ENCODE measurements at places on chromosomes 5 and 9.

DNA sequence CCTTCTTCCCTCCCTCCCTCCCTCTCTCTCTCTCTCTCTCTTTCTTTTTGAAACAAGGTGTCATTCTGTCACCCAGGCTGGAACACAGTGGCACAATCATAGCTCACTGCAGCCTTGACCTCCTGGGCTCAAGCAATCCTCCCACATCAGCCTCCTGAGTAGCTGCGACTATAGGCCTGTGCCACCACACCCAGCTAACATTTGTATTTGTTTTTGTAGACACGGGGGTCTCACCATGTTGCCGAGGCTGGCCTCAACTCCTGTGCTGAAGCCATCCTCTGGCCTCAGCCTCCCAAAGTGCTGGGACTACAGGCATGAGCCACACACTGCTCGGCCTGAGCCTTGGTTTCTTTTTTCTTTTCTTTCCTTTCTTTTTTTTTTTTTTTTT, 45.8 kb downstream of the PLPP7 start:
- no peak for DNase-seq

- no peak for DNase-seq
Measured at GRCh38 chr9:70044490-70045307, 1.1 kb downstream of the MAMDC2 start.

DNA sequence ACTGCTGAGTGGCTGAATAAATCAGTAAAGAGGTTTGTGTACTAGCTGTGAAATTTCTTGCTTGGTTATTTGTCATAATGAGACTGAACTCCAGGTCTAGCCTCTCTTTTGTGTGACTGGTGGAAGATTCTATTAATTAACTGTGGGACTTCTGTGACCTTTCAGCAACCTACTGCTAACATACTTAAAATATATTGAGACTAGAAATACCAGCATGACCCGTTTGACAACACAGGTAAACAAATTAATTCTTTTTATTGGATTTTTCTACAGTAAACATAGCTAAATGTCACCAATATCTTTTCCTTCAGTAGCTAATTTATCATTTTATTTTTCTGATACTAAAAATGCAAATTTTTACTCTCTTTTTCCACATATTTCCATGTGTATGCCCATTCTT, 390.4 kb upstream of the KCNN2 start:
- DNase-seq = no peak

DNA sequence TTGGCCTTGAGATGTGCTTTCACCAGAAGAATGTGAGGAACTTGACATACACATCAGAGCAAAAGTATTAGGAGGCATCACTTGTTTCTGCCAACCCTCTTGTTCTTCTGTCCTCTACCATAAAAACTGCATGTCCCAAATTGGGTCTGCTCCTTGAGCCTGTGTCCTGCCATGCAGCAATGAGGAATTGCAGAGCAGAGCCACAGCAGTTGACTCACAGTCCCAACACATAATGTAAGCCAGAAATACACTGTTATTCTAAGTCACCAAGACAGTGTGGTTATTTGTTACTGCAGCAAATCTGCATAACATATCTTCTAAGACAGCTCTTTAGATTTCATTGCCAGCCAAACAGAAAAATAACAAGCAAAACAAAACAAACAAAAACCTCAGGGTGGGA, 598.2 kb downstream of the PRELID2 start:
- DNase-seq = no peak

DNA sequence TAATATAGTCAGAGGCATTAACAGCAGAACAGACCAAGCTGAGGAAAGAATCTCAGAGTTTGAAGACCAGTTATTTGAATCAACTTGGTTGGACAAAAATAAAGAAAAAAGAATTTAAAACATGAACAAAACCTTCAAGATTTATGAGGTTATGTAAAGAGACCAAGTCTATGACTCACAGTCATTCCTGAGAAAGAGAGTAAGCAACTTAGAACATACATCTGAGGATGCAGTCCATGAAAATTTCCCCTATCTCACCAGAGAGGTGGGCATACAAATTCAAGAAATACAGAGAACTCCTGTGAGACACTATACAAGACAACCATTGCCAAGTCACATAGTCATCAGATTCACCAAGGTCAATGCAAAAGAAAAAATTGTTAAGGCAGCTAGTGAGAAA, 17.4 kb upstream of the C9orf72 start:
- DNase-seq = no peak

- peak; percentile 36 for DNase-seq
Measured at GRCh38 chr5:179731791-179732411, 721 bp upstream of the MAML1 start.

DNA sequence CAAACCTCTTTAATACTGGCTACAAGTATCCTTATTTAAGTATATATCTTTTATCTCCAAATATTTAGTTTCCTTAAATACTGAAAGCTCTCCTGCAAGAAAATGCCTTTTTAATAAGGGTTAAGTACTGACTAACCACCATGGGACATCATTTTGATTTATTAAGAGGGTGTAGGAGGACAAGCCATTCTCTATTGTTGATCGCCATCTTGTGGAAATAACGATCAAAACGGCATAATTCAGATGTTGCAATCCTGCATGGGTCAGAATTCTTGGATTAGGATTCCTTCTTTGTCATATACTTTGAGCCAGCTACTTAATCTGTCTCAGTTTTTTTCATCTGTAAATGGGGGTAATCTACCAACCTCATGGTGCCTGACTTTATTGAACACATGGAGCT, 28.7 kb upstream of the C5orf46 start:
- no peak for DNase-seq

DNA sequence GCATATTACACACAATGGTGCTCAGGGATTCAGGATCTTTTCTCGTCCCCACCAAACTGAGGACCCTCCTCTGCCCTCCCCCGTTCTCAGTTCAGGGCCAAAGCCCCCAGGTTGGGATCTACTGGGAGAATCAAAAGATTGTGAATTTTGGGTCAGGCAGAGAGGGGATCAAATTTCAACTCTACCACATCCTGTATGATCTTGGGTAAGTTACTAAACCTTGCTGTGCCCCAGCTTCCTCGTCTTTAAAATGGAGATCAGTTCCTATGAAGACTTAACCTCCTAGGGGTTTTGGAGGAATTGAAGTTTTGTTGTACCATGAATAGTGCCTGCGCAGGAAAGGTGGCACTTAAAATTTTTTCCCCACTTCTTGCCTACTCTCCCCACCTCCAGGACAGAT, 62.4 kb downstream of the RAI14 start:
- no peak for DNase-seq

DNA sequence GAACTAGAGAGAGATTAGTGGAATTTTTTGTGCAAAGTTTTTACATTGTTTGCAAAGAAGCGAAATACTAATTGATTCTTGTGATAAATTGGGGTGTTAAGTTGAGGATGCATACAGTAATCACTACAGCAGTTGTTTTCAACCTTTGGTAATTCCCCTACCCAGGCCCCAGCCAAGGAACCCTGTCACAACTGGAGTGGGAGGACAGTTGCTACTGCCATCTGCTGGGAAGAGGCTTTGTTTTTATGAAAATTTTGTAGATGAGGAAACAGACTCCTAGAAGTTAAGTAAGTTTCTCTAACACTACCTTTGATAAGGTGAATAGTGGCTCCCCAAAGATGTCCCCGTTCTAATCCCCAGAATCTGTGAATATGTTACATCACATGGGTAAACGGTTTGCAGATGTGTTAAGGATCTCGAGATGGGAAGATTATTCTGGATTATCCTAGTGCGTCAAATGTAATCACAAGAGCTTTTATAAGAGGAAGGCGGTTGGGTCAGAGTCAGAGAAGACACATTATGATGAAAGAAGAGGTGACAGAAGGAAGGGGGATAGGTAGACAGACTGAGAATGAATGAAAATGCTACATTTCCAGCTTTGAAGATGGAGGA, 34.0 kb upstream of the PPP1R2B start:
- no peak for DNase-seq

DNA sequence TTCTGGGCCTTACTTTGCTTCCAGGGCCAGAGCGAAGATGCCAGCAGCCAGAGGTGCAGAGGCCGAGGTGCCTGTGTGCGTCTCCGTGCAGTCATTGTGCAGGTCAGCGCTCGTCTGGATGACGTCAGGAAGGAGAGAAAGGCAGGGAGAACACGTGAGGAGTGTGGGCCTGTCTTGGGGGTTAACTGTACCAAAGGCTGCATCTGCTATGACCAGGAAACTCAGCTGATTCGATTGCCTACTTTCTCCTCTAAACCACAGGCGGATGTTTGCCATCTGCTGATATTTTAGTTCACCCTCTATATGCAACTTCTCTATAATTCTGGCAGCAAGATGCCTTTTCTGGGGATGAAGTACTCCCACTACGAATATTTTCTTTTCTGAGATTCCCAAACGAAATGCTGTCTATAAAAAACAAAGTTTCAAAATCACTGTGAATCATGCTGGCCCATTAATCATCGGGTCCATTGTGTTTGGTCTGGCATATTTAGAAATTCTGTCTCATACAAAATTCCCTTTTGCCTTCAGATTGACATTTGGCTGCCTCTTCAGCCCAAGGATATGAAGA, 24.8 kb downstream of the PCSK1 start:
- DNase-seq = no peak

GRCh38 chr9:5557606-5558587, 47.6 kb downstream of the PDCD1LG2 start:
- no peak for DNase-seq

DNA sequence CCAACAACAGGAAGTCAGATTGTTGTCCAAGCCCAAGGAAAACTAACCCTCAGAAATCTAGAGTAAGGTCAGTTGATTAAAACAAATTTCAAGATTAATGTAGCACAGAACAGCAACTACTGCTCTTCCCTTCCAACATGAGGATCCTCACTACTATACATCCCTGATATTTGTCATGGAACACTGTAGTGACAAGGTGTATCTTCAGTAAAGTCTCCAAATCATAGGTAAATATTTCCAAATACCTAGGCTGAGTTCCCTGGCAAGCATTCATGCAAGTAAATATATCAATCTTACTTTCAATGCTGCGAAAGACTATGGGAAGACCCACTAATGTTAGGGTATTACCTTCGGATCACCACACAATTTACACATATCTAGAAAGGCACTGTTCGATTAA, 986.9 kb upstream of the ARRDC3 start:
- DNase-seq = no peak

GRCh38 chr9:14331120-14331519, 17.2 kb upstream of the NFIB start:
- DNase-seq = no peak

GRCh38 chr5:87906962-87907361, 361.7 kb downstream of the TMEM161B start:
- no peak for DNase-seq

DNA sequence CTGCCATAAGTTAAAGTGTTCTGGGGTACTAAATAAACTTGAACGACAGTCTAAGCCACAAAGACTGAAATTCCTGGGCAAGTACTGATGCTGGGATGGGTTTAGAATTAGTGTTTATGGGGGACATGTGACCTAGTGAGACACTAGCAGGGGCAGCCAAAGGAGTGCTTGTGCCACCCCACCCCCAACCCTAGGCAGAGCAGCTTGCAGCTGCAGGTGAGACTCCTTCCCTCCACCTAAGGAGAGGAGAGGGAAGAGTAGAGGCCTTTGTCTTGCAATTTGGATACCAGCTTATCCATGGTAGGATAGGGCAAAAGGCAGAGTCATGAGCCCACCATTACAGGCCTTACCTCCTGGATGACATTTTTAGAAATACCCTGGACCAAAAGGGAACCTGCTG, 28.7 kb upstream of the PDE4D start:
- no peak for DNase-seq

GRCh38 chr9:127173063-127173462, 50.6 kb upstream of the ANGPTL2 start:
- peak; percentile 9 for DNase-seq

DNA sequence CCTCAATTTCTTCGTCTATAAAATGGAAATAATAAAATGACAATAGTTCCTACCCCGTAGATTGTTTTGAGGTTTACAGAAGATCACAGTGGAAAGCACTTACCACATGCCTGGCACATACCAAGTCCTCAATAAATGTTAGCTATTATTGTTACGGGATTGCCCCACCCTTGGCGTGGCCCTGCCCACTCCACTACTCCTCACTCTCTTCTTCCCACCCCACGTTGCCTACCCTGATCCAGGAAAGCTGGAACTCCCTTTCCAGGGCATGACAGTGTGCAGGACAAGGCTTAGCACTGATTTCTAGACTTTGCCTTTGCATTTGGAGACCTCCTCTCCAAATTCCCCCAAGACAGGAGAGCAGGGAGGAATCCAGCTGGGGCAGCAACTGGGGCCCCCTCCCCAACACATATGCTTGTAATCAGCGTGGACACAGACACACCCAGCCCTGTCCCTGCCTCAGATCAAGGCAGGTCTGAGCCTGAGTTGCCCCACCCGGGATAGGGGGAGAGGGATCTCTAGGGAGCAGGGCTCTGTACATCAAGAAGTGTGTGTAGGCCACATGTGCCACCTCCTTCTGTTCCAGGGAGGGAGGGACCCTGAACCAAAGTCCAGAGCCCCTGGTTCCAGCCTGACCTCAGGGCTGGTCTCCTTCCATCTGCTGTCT, 6.7 kb downstream of the SLC4A9 start:
- DNase-seq = no peak

- DNase-seq = no peak
Measured at GRCh38 chr9:126386088-126386487, 59.5 kb downstream of the MVB12B start.

GRCh38 chr9:15101095-15101494, 190.9 kb upstream of the FREM1 start:
- DNase-seq = no peak

DNA sequence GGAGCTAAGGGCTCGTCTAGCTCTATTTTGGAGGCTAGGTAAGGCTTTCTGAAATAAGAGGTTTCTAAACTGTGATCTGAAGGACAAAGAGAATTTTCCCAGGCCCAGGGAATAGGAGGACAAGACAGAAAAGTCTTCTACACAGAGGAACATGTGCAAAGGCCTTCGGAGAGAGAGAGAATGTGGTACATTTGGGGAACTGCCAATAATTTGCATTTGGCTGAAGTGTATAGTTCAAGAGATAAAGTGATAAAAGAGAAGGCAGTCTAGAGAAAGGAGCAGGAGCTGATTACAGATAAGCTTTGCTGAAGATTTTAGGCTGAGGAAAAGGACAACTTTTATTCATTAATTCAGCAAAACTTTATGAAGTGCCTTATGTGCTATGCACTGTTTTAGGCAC, 214.4 kb upstream of the ELL2 start:
- DNase-seq = no peak

DNA sequence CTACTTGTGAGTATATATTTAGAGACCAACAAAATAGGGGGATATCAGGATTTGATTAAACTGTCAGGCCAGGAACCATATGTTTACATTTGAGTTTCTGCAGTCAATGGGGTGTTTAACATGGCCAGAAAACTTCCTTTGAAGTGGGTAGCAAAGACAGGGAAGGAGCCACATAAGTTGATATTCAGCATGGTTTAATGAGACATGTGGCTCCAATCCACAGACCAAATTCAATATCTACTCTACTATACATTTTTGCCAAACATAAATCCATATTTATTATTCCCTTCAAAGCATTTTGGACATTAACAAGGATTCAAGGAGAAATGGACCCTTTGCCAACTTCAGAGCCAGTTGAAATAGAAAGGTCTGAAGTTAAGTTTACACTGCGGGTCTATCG, 99.8 kb downstream of the TAF11L14 start:
- DNase-seq = no peak

DNA sequence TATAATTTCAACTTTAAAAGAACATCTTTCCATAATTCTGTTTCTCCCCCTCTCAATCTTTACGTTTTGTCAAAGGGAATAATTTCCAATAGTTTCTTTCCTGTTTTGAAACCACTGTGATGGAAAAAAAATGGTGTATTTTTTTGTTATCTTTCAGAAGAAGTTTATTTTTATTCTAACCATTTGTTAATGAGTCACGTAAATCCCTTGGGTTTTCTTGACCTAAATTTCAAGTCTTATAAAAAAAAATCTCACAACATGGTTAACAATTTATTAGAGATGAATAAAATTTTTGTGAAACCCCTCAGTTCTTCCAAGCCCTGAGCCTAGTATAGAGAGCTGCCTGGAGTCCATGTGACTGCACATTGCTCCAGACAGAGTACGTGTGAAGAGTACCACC, 106.1 kb upstream of the FBXL17 start:
- no peak for DNase-seq
